ENCODE measurements at places on chromosomes 2 and 18. TPM values are rescaled to one million over a fixed set of nuclear protein-coding genes. Genes with fewer than 3 reads are reported as not detected.

Gene FOSL2
- 68.9 TPM for total RNA-seq

Gene NT5C1B
- total RNA-seq, result not detected

Gene LDLRAD4
- total RNA-seq, result 40.4 TPM

DNA sequence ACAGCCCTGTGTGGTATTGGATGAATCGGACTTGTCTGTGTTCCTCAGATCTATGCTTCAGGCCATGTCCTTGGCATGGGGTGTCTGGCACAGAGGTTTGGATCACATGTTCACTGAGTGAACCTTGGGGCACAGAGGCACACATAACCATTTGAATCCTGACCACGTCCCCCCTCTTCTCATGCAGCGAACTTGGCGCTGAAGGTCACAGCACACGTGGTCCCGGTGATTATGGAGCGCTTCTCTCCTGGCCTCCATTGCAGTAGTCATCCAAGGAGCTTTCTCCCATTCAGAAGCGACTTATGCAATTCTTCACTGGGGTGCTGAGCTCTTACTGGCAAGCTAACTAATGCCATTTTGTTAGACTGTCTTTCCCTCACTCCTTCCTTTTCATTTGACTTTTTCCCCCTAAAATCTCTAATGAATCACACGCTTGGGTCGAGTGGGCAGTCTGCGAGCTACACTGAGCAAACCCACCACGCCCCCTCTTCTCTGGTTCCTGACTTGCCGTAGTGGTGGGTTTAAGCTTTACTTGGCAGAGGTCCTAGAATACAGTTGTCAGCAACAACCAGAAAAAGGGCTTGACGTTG lies 59.4 kb downstream of the KCNG2 start:
- peak; percentile 60 for DNase-seq

DNA sequence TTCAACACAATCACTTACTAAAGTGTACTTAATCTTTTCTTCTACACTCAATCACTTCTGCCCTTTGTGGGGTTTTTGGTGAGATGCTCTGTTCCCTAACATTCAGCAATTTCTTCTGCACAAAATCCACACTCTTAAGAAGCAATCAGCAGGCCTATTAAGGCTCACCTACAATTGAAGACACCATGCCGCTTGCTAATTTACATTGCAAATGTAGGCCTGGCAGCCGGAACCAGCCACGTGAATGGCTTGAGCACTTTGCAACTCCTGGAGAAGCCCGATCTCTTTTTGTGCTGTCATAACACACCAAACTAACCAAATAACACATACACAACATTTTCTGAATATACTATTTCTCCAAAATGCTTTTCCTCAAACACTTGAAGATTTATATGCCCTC lies 66.3 kb downstream of the NYAP2 start:
- DNase-seq, result no peak

- DNase-seq, result no peak
Observed at GRCh38 chr2:29309090-29310029, 194.1 kb downstream of the CLIP4 start.

DNA sequence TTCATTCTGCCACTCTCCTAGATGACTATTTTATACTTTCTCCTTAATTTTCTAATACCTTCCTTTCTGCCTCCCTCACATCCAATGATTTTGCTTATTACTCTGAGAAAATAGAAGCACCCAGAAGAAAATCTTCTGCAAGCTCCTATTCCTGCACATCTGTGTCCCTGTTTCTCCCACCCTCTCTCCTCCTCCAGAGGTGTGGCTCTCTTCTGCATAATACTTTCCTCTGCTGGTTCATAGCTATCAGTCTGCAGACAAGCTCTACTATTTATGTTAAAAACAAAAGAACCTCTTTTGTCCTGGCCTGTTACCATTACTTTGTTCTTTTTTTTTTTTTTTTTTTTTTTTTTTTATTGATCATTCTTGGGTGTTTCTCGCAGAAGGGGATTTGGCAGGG lies 34.3 kb downstream of the ACSL3 start:
- no peak for DNase-seq

DNA sequence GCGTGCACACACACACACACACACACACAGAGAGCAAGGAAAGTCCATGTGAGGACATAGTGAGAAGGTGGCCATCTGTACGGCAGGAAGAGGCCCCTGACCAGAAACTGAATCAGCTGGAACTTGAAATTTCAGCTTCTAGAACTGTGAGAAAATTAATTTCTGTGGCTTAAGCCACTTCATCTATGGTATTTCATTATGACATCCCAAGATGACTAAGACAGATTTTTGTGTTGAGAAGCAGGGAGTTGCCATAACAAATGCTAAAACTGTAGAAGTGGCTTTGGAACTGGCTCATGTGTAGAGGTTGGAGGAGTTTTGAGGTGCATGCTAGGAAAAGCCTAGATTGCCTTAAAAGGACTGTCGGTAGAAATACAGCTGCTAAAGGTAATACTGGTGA lies 63.4 kb upstream of the ZBTB7C start:
- no peak for DNase-seq

DNA sequence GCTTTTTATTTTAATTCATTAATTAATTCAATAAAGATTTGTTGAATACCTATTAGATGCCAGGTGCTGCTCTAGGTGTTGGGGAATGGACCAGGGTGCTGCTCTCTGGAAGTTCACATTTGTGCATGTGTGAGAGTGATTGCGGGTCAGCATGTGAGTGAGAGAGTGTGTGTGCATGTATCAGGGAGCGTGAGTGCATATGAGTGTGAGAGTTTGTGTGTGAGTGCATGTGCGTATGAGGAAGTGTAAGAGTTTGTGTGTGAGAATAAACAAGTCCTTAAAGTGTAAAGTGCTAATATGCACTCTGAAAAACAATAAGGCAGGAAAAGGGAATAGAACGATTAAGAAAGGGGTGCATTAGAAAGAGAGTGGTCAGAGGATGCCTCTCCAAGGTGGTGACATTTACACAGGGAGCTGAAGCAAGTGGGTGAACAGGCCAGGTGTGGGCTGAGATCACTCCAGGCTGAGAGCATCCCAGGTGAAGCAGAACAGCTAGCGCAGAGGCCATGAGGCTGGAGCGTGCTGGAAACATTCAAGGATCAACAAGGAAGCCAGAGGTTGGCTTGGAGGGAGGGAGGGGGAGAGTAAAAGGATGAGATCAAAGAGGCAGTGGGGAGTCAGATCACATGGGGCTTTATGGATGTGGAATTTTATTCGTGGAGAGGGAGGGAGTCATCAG lies 50.5 kb upstream of the SLC1A4 start:
- DNase-seq, result no peak

- no peak for DNase-seq
Observed at GRCh38 chr2:196808083-196808665, 981 bp downstream of the C2orf66 start.

- DNase-seq, result no peak
Observed at GRCh38 chr18:41326311-41326710, 628.7 kb upstream of the PIK3C3 start.

GRCh38 chr2:72712304-72712703 lies 113.5 kb downstream of the EXOC6B start:
- DNase-seq, result no peak

- DNase-seq, result no peak
Observed at GRCh38 chr2:73000808-73001570, 70.5 kb downstream of the SFXN5 start.
